Activated CD4-positive, alpha-beta T cell treated with anti-CD3 and anti-CD28 coated beads, Interleukin-2, amount 10 ng/mL, durations not matched to agents 24 days and 14 days (primary cell): ENCODE measurements at places on chromosomes 1 and 21.
A peak's percentile ranks its signal among the peaks of the same experiment; 100 is the strongest.

DNA sequence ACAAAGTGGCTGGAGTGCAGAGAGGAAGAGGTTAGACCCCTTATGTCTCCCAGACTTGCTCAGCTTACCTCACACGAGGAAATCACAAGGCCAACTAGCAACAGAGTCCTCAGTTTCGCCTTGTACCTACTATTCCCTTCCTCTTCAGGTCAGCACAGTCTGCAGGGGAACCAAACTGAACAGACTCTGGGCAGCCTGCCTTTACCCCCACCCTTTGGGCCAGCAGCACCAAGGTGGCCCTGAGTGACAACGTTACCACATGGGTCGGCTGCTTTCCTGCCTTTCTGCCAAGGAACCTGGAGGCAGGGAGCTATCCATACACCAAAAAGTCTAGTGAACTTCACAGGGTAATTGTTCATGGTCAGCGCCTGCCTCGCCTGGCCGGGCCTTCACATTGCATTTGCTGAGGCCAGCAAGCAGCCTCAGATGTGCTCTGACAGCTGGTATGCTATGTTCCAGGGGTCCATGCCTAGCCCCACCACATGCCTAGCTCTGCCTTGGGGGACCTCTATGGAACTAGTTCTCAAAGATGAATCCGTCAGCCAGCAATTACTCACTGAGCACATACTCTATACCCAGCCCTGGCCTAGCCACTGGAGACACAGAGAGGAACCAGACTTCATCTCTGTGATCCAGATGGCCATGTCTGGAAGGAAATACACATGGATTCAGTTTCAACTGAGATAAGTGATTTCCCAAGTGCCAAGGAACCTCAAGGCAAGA, 69.6 kb downstream of the DMAP1 start:
- no peak for DNase-seq

GRCh38 chr1:67485046-67485811, 55.0 kb upstream of the SERBP1 start:
- DNase-seq = no peak

- DNase-seq = no peak
Measured at GRCh38 chr1:61640531-61641530, 84.1 kb downstream of the TM2D1 start.

DNA sequence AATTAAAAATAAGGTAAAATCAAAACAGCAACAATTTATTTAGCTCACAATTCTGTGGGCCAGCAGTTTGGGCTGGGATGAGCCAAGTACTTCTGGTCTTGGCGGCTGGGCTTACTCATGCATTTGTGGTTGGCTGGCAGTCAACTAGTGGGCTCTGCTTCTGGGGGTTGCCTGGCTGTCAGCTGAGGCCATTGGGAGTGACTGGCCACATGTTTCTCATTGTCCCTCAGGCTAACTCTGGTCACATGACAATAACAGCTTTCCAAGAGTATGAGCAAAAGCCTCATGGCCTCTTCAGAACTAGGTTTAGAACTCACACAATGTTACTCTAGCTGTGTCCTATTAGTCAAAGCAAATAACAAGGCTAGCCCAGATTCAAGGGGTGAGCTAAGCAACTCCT, 15.6 kb upstream of the CHIA start:
- DNase-seq = peak; percentile 69

- no peak for DNase-seq
Measured at GRCh38 chr1:86491171-86491950, 22.6 kb downstream of the CLCA1 start.

- peak; percentile 95 for DNase-seq
Measured at GRCh38 chr1:111346089-111346885, 55.6 kb downstream of the CHIA start.

GRCh38 chr1:35850716-35851115, 32.3 kb upstream of the AGO1 start:
- no peak for DNase-seq

- no peak for DNase-seq
Measured at GRCh38 chr1:38027201-38028104, 14.9 kb downstream of the UTP11 start.

DNA sequence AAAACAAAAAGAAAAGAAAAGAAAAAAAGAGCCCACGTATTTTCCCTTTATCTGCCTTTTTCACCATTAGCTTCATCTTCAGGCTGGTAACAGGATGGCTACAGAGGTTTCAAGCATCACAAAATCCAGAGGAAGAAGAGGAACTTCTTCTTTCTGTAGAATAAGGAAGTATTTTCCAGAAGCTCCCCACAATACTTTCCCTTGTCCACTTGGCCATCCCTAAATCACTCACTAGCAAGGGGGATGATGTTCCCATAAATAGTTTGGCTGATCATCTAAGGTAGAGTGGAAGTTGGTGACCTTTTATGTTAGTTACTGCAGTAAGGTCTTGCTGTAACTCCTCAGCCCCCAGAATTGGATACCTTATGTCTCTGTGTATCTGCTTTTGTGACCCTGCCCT, 45.1 kb upstream of the RNF11 start:
- DNase-seq = no peak

GRCh38 chr1:158107916-158108315, 72.8 kb upstream of the CD1D start:
- DNase-seq = no peak

GRCh38 chr1:29319300-29320110, 83.2 kb downstream of the PTPRU start:
- DNase-seq = no peak

DNA sequence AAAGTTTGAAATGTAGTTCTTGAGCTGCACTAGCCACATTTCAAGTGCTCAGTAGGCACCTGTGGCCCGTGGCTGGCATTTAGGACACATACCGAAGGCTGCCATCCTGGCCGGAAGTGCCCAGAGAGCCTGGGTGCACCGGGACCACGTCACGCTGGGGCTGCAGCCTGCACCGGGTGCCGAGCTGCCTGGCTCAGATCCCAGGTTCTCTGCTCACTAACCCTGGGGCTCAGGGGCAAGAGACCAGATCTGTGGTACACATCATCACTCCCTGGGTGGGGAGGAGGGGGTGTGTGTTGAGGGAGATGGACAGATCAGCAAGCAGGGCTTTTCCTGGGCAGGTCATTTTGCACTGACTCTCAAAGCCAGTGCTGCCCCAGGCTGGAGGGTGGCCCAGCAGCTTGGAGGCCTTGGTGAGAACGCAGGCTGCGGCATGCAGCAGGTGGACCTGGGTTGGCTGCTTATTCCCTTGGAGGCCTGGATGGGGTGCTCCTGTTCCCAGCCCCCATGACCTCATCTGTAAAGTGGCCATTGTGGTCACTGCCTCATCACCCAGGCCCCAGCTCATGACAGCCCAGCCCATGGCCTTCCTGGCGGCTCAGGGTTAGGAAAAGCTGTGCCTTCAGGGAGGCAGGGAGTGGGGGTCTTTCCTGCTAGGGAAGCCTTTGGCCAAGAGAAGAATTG, 23.6 kb downstream of the TMEM201 start:
- no peak for DNase-seq

DNA sequence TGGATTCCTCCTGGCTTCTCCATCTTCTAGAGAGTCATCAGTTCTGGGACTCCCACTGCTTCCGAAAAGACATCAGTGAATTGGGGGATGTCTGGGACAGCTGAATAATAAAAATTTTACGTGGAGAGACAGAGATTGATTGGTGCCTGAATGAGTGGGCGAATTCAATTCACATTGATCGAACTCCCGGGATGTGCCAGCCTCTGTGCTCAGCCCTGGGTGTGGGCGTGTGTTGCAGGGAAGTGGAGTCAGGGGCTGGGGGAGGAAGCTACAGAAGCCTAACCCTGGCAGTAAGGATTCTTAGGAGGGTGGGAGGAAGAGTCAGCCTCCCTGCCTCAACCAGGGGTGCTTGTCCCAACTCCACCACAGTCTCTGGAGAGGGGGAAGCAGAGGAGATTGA, 18.0 kb upstream of the STUM start:
- DNase-seq = no peak

DNA sequence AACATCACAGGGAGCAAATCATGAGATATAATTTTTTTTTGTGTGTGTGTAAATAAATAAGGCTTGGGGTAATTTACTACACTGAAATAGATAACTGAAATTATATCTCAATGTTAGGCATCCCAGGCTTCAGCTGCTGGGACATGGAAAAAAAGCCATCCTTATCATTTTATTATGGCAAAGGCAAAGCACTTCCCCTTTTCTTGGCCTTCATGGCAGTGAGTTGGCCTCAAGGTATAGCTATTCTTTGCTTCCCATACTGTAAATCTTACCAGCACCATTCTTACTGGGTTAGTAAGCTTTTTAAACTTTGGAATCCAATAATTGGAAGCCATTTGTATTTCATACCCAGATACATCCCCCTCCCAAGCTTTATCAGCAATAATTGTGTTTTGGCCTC, 29.0 kb downstream of the RBM11 start:
- no peak for DNase-seq

DNA sequence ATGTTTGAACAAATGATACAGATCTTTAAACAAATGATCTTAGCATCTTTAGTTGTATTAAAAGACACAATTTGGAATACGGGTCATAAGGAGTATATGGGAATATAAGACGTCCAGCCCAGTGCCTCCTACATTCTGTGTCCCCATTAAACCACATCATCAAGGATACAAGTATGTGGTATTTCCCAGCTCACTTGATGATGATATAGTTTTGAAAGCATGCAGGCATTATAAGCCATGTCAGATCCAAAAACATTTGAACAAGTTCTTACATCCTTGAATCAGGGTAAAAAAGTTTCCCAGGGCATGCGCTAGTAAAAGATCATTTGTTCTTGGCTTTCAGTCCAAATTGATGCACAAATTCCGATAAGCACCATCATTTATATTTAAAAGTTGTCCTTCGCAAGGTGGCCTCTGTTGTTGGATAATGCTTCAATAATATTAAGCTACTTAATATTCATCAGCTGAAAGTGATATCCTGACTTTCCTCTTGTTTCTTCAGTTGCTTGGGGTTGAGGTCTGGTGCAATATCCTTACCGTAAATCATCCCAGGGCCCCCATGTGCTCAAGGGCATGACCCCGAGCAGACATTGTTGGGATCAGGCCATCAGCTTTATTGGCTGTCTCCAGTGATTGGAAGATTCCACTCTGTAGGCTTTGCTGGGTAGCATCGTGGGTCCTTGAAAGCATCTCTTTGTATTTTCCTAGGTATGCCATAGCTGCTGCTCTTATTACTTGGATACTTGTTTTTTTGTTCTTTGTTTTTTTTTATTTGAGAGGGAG, 61.8 kb downstream of the CENPF start:
- no peak for DNase-seq

- no peak for DNase-seq
Measured at GRCh38 chr1:185699874-185700273, 34.3 kb upstream of the HMCN1 start.

DNA sequence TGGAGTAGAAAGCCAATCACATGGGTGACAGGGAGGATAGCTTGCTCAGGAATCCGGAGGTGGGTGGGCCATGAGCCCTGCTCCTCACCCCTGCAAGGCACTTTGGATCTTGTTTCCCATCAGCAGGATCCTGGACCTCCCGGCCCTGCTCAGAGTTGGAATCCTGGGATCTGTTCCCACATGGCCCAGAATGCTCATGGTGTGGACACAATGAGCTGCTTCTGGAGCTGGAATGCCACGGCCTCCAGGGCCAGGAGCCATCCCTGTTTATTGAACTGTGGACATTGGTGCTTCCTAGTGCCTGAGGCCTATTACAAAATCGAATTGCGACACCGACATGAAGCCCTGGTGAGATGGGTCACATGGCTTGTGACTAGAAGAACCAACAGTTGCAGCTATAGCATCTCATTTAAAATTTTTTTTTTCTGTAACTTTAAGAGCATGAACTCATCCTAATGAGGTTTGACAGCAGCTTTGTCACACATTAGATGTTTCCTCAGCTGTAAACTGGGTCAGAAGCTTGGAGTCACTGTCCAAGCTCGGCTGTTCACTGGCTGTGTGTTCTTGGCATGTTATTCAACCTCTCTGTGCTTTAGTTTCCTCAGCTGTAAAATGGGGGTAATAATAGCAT, 40.4 kb upstream of the GOLT1A start:
- no peak for DNase-seq

DNA sequence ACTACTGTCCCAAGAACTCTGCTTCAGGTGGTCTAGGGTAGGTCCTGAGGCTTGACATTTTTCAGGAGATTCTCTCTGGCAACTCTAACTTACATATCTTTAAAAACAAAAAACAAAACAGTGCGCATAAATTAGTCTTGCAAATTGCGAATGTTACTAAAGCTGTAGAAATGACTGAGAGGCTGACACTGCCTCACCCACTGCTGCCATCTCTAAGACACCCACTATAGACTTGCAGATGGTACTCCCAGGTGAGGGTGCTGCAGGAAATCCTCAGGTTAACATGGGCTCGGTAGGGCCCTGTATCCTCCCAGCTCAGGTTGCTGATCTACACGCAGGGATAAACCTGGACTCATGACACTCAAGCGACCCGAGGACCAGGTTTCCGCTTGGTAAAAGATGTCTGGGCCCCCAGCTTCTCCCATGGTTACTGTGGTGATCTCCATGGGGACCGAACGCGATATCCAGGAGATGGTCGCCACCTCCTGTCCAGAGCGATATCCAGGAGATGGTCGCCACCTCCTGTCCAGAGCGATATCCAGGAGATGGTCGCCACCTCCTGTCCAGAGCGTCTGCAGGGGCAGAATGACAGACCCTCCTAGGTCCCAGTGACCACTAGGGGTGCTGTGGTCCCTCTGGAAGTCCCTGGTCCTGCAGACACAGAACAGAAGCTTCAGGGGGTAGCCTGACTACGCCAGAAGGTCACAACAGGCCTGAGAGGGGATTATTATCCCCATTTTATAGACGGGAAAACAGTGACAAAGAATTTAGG, 16.2 kb upstream of the LY9 start:
- peak; percentile 72 for DNase-seq

GRCh38 chr21:16205527-16205926, 475.7 kb downstream of the USP25 start:
- no peak for DNase-seq

- DNase-seq = no peak
Measured at GRCh38 chr1:113242481-113242880, 147.8 kb upstream of the MAGI3 start.

GRCh38 chr1:208933984-208934525, 649.5 kb upstream of the CAMK1G start:
- no peak for DNase-seq

- DNase-seq = no peak
Measured at GRCh38 chr1:110345480-110345879, 6.3 kb downstream of the RBM15 start.

GRCh38 chr1:56065729-56066128, 513.6 kb downstream of the PLPP3 start:
- DNase-seq = no peak

- DNase-seq = no peak
Measured at GRCh38 chr1:4755301-4755845, 101.0 kb downstream of the AJAP1 start.

- DNase-seq = no peak
Measured at GRCh38 chr1:230423951-230424350, 2.2 kb downstream of the PGBD5 start.

DNA sequence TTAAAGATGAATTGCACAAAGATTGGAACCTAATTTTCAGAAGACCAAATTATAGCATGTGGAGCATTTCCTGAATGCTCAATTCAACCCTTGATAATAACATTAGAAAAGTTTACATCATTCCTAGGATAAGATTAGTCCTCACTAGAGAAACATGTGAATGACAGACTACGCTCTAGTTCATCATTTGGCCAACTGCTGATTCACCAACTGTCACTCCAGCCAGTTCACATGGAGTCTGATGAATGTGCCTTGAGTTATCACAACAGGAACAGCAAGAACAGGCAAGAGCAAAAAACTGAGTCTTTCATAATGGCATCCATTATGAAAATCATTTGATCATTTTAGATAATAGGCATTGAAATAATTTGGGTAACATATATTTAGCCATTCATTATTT, 415.9 kb downstream of the PTPRC start:
- DNase-seq = no peak

- no peak for DNase-seq
Measured at GRCh38 chr1:172951730-172952365, 98.9 kb downstream of the TNFSF18 start.
